ENCODE measurements at places on chromosomes 2 and 18.

DNA sequence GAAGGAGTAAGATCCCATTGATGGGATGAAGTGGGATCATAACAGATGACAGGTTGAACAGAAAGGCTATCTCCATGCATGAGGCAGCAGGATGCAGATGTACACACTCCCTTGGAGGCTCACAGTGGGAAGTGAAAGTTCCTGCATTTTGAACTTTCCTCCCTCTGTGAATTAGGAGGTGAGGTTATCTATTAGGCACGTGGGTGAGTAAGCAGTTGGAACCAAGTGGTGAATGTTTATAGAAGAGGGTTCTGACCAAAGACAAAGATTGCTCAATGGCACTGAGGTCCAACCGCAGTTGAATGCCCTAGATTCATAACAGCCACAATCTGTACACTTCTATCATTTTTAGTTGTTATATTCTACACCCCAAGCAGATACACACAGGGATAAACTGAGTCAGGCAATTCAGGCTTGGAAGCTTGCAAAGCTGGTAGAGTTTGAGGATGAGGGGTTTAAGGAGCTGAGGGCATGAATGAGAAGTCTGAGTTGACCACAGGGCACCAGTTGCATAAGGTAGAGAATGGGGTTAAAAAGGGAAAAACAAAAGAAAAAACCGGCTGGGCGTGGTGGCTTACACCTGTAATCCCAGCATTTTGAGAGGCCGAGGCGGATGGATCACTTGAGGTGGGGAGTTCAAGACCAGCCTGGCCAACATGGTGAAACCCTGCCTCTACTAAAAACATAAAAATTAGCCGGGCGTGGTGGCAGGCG lies 7.1 kb upstream of the KCMF1 start:
- no peak for DNase-seq

DNA sequence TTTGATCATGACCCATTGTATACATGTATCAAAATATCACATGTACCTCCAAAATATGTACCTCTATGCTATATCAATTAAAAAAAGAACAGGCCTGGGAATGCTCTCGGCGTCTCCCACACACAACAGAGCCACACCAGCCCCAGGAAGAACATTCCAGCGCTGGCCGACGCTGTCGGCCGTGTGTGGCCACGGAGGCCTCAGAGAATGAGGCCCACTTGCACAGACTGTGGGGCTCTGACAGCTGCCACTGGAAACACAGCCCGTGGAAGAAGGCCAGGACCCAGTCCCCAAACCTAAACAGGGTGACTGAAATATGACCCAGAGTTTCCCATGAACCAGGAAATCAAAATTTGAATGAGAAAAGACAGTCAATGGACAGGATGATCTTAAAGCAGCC lies 69.7 kb downstream of the EIPR1 start:
- no peak for DNase-seq

DNA sequence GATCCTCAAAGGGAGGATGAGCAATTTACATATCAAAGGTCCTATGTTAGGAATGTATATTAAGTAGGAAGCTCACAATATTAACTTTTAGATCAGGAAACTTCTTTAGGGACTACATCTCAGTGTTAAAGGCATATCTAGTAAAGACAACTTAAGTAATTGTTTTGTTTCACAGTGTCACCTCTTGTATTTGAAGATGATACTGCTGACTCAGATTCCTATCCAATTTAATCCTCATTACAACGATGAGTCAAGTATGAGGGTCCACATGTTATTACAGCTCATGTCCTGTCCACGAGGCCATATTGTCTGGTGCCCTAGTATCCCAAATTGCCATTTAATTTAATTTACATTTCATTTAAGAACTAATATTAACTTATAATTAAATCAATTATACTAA lies 523.9 kb downstream of the CCDC85A start:
- no peak for DNase-seq

DNA sequence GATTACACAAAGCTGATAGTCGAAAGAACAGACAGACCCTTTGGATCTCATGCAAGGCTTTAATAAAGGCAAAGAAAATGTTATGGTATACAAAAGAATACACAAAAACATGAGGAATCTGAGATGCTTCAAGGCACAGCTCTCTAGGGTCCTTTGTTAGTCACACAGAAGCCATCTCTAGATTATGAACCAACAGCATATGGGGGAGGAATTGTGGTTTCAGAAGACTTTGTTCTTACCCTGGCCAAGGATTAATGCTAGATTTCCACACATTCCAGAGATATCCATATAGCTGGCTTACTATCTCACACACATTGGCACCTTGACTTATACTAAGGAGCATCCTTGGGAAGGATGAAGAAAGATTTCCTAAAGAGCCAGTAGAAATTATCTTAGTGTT lies 206.1 kb downstream of the GULP1 start:
- DNase-seq, result no peak

GRCh38 chr18:31595121-31595771 lies 3.6 kb downstream of the TTR start:
- no peak for DNase-seq

DNA sequence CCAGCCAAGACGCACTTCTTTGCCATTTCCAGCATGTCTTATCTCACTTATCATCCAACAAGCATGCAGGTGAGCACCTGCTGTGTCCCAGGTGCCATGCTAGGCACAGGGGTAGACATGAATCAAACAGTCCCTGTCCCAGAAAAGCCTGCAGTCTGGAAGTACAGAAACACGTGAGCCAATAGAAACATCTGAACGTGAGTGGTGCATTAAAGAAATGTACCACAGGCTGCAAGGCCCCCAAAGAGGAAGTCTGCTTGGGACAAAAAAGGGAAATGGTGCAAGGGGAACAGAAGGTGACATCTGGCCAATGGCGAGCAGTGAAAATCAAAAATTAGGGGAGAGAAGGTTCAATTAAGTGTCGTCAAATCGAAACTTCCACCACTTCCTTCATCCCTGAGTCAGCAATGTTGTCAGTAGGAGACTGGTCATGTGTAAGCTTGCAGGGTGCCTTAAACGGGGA lies 17.6 kb upstream of the TMEM247 start:
- no peak for DNase-seq

- DNase-seq, result no peak
Observed at GRCh38 chr2:222859786-222860612, 837 bp upstream of the ACSL3 start.

GRCh38 chr2:233892793-233893192 lies 24.4 kb upstream of the TRPM8 start:
- no peak for DNase-seq

GRCh38 chr2:44189104-44189503 lies 20.4 kb downstream of the PPM1B start:
- no peak for DNase-seq

- no peak for DNase-seq
Observed at GRCh38 chr2:54666131-54666633, 57.3 kb upstream of the EML6 start.

DNA sequence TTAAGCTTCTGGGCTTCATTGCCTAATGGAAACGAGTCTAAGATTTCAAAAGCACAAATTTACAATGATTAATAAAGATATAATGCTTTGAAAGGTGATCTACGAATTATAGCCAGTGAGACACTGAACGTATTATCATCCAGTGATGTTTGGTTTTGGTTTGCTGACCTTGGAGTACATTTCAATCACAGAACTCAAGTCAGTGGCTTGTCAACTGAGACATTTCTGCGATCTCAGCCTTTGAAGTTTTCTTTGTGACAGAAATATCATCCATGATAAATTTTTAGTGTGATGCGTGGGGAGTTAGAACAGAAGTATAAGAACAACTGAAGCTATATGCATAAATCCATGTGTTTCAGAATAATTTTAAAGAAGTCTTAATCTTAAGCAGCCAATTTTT lies 263.8 kb downstream of the TCF4 start:
- DNase-seq, result no peak

DNA sequence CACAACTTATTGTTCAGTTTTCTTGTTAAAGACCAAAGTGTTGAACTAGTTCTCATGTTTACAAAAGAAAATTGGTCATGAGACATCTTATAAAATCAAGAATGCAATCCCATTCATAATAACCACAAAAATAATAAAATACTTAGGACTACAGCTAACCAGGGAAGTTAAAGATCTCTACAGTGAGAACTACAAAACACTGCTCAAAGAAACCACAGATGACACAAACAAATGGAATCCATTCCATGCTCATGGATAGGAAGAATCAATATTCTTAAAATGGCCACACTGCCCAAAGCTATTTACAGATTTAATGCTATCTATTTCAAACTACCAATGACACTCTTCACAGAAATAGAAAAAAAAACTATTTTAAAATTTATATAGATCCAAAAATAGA lies 1354.8 kb upstream of the CDH2 start:
- DNase-seq, result no peak

DNA sequence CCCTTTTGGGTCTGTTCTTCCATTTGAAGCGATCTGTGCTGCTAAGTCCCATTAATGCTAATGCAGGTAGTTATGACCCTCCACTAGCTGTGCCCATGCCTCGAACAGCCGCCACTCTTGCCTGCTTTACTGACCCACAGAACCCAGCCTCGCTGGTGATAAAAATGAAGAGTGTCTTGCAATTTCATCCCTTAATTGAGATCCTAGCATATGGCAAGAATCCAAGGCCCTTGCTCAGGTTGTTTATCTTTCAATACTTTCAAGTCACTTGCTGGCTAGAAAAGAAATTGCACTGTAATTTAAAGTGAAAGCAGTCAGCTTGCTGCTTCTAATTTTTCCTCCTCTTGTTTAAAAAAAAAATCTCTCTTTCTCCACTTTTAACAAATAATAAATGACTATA lies 73.6 kb downstream of the ZNF521 start:
- no peak for DNase-seq

GRCh38 chr2:88556026-88556425 lies 71.2 kb downstream of the EIF2AK3 start:
- no peak for DNase-seq

DNA sequence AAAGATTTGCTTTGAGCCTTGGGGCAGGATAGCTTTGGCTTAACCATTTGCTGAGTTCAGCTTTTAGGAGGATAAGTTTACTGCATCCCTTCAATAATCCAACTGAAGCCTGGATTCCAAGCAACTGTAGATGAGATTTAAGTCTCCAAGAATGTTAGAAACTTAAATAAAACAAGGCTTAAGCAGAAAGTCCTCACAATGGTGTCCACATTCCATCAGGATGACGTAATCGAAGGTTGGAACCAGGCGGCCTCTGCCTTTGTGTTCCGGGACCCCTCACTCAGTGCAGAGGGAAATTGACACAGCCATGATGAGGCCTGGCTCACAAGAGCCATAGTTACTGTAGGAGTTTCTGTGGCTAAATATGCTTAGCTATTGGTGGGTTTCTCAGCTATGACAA lies 260.4 kb downstream of the LPIN1 start:
- no peak for DNase-seq

DNA sequence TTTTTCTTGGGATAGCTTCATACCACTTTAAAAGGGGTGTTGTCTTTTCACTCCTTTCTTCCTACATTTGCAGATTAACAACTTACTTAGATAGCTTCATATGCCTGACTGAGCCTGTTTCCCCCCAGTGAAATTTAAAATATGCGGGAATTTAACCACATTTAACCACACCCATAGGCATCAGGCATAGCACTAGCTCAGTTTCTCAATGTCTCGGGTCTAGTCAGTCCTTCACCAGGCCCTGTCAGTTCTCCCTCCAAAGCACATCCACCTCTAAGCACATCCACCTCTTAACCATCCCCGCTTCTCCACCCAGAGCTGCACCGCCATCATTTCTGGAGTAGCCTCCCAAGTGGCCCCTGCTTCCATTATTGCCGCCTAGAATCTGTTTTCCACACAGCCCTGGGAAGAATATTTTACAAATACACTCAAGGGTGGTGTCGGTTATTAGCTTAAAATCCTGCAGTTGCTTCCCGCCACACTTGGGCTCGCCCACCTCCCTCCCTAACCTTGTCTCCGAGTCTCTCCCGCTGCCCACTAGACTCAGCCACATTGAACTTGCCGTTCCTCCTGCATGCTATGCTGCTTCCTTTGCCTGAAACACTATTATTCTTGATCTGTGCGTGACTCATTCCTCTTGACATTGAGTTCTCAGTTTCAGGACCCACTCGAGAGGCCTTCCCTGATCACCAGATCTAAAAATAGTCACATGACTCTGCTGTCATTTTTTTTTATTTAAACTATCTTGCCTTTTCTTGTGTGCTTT lies 68.3 kb downstream of the SPTBN1 start:
- DNase-seq, result no peak

GRCh38 chr2:134669731-134670669 lies 48.8 kb downstream of the TMEM163 start:
- no peak for DNase-seq

- no peak for DNase-seq
Observed at GRCh38 chr2:60976875-60977561, 40.5 kb upstream of the PEX13 start.

DNA sequence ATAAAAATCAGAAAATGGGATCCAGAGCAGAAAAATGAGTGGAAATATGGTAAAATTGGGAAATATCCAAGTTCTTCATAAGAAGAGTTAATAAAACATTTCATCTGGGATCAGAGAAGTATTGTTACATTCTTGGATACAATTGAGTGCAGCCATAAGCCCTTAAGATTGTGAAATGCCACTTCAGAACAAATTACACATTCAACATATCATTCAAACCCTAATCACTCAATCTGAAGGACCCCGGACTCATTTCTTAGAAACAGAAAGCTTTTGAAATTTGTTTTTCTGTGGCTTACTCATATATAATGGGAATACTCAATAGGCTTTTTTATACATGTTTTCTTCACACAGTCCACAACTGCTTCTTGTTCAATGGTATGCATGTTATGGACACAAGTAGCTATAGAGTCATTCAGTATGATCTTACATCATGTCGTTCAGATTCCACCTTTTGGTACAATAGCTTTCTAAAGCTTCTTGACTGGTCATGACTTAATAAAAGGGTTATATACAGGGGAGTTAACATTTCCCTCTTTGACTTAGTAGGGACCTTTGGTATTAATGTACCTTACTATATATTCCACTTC lies 39.9 kb downstream of the SCN7A start:
- DNase-seq, result no peak

DNA sequence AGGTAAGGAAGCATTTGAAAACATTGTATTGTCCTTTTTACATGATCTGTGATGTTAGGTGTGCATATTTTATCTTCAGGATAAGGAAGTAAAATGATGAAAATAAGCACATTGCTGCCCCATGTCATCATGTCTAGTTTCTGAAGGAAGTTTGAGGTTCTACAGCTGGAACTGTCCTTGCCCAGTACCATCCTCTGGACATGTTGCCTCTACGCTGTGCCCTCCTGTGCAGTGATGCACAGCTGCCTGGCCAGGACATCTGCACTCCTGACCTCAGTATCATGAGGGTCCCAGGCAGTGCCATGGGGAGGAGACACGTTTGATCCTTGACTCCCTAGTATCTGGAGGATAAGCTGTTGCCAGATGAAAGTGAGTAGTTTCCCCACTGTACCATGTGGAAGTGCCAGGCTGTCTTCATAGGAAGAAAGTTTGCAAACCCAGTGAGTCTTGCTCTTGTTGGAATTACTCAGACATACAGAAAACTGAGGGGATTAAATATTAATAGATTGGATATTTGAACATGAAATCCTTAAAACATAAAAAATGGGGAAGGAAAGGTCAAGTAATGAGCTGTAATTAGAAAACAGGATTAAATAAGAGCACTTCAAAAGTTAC lies 9.5 kb downstream of the ALKAL2 start:
- DNase-seq, result no peak

GRCh38 chr2:223576873-223577272 lies 25.3 kb downstream of the SCG2 start:
- no peak for DNase-seq

GRCh38 chr2:69601179-69601612 lies 42.3 kb downstream of the AAK1 start:
- no peak for DNase-seq

GRCh38 chr2:111958901-111959300 lies 60.5 kb downstream of the MERTK start:
- DNase-seq, result no peak
